ENCODE measurements at places on chromosomes 12 and 14.

GRCh38 chr14:67934087-67934486 lies 114.5 kb downstream of the RAD51B start:
- no peak for DNase-seq

GRCh38 chr12:91677556-91677955 lies 468.1 kb downstream of the BTG1 start:
- peak; percentile 44 for DNase-seq

DNA sequence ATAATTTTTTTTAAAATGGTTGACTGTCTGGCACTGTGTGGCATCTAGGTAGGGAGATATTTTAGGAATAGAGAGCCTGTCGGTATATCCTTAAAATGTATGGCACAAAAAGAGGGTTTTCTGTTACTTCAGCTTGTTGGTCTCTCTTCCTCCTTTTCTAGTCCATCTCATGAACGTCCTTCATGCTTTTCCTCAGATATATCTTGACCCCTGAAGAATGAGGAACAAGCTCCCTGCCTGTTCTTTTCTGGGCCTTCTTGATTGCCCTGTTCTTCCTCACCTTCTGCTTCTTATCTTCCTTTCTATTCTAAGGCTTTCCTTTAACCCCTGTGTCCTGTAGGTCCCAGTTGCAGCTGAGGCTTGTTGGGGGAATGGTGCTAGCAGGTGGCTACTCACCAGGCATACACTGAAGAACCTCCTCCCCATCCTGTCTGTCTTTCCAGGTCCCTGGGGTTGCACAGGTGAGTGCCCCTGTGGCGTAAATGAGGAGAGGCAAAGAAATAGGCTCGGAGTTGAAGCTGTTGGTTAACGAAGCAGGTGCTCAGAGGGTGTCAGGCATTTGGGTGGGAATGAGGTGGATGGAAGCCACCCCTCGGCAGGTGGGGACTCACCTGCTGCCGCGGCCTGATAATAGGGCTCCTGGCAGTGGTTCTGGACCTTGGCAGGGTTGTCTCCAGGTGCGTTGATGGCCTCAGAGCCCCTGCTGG lies 7.2 kb upstream of the C1R start:
- no peak for DNase-seq

DNA sequence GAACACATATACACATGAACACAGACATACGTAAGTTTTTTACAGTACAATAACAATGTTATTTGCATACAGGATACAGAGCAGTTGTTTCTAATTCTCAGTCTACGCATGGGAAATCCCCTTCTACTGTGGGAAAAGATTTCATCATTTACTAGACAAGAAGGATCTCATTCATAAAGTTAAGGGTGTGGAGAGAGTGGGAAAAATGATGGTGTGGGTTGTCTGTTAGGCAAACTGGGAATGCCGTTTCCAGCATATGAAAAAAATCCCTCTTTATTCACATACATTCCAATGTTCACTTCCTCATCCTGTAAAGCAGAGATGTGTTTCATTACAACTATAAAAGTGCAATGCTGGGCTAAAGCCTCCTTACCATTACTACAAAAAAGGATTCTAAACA lies 120.9 kb downstream of the SINHCAF start:
- DNase-seq: no peak

- no peak for DNase-seq
These were observed 510.3 kb upstream of the CCDC196 start for GRCh38 chr14:65975865-65976264.

DNA sequence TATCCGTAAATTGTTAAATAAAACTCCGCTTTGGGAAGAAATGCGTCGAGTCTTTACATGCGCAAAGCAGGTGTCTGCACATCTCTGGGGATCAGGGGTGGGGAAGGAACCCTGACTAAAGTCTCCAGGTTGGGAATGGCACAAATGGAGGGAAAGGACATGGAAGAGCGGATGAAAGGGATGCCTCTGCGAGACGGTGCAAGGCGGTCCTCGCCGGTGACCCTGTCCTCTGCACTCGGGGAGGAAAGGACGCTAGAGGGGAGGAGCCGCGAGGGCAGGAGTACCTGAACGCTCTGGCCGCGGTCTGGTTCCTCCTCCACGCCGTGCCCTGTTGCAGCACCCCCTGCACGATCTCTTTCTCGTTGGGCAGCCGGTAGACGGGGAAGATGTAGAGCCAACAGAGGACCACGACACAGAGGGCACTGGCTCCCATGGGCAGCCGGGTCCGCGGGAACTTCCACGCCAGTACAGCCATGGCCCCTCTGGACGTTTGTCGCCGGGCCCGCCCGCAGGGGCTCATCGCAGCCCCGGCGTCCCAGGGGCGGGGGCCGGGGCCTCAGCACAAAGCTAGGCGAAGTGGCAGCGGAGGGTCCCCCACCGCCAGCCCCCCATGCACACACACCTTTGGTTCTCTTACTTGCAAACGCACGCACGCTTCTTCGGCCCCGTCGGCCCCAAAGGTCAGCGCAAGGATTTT lies 646 bp downstream of the ST8SIA1 start:
- DNase-seq: no peak

DNA sequence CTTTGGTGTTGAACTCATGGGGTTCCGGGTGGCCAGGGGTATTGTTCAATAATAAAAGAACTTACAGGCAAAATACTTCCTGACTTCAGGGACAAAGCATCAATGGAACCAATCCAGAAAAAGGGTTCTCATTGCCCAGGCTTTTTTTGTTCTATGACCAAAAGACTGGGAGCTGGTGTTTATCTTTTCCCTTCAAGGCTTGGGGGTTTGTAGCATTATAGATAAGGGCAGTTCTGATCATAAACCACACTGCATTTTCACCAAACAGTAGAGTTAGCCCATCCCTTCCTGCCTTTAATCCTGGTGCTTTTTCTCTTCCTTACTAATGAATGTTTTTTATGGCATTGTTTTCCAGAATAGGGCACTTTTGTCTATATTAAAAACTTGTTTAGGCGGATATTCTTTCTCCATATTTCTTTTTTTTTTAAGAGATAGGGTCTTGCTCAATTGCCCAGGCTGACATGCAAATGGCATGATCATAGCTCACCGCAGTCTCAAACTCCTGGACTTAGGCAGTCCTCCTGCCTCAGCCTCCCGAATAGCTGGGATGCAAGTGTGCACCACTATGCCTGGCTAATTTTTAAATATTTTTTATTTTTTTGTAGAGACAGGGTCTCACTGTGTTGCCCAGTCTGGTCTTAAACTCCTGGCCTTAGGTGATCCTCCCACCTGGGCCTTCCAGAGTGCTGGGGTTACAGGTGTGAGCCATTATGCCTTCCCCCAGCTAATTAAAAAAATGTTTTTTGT lies 9.7 kb downstream of the FUT8 start:
- no peak for DNase-seq

GRCh38 chr12:82187595-82187994 lies 170.6 kb downstream of the CCDC59 start:
- DNase-seq: no peak

DNA sequence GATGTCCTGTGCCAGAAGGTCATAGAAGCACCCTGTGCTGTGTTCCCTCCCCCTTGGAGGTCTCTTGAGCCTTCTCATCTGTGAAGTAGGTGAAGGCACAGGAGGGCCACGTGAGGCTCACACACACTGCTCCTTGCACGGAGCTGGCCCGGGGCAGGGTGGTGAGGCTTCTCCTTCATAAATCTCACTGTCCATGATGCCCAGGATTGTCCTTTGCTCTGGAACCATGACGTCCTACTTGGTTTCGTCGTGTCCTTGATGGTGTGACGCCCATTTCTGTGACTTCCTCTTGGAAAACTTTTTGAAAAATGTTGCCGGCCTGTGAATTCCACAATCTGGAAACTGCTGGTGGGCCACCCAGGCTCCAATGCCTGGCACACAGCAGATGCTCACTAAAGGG lies 34.4 kb downstream of the SH2B3 start:
- no peak for DNase-seq

DNA sequence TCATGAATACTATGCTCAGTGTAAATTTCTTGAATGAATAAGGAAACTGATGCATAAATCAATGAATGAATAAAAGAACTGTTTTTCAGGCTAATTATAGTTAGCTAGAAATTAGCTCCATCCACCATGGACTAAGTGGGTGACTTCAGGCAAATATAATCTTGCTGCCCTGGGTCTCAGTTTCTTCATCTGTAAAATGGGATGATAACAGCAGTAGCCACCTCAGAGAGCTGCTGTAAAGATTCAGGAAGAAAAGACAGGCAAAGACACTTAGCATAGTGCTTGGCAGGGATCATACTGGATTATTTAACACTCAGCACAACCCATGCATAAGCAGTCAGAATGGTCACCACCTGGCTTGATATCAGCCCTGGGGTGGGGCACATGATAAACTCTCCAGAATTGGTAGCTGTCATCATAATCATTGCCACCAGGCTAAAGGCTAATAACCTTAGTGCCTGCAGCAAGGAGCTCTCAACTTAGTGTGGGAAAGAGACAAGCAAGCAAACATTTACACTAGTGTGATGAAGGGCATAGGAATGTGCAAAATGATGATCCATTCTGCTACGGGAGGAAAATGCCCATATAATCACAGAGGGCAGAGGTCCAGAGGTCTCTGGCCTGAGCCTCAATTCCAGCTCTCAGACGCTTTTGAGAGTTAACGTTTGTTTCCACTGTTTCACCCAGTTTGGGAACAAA lies 234.7 kb upstream of the TBX3 start:
- no peak for DNase-seq

GRCh38 chr12:64779354-64779974 lies 20.3 kb upstream of the GNS start:
- no peak for DNase-seq

GRCh38 chr12:88141425-88141773 lies 489 bp downstream of the CEP290 start:
- no peak for DNase-seq

DNA sequence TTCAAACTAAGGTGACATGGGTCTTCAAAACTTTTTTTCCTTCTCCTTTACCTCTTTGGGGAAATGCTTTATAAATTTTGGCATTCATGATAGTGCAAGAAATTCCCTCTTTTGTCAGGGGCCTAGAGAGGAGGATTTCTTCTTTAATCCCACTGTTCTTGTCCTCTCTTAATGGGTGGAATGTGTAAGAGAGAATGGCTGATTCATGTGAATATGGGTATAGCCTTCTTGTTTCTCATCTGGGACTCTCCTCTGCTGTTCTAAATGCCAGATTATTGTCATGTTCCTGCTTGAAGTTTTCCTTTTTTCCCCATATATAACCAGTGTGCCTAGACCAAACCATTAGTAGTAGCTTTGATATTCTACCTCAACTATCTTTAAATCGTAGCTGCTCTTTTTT lies 46.7 kb downstream of the SLC38A4 start:
- no peak for DNase-seq

DNA sequence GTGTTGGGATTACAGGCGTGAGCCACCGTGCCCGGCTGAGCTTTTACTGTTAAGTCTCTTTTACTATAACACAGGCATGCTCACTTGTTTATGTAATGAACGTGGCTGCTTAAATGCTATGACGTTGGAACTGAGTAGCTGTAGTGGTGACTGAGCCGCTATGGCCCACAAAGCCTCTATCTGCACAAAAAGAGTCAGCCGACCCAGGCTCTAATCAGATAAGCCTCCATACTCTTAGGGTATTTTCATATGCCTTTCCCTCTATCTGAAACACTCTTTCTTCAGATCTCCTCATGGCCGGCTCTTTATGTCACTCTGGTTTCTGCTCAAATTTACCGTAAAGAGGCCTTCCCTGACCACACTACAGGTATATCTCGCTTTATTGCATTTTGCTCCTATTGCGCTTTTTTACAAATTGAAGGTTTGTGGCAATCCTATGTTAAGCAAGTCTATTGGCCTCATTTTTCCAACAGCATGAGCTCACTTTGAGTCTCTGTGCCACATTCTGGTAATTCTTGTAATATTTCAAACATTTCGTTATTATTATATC lies 8.0 kb downstream of the SLC2A14 start:
- DNase-seq: no peak

DNA sequence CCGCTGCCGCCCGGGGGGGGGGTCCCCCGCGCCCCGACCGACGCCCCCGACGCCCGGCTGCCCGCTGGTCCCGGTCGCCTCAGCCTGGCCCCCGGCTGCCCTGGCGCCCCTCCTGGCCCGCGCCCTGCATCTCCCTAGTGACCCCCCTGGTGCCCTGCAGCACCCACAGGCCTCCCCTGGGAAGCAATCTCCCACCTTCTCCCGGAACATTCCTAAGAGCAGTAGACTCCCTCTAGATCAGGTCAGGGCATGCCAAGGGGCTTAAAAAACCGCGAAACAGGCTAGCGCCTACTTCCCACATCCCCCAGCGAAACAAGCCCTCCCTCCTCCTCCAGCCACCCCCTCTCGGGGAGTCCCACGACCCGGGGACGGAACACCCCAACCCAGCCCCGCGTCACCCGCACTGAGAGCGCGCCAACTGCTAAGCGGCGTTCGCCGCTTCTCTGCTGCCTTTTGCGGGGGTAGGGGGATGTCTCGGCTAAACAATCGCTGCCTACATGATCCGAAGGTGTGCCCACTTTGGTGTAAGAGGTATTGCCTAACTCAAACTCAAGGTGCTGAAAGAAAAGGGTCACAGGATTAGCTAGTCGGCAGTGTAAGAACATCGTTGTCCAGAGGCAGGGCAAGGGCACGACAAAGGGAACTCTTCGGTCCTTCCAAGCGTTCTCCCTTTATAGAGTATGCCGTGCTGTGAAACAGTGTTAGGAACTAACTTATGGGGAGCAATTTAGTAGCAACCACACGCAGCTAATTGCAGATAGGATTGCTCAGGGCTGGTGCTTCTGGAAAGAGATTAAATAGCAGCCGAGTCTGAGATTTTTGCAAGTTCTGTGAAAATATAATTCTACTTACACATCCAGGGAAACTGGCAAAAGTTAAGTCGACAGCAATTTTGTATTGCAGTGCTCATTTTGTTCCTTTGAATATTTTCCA lies 619 bp upstream of the NTN4 start:
- DNase-seq: no peak

DNA sequence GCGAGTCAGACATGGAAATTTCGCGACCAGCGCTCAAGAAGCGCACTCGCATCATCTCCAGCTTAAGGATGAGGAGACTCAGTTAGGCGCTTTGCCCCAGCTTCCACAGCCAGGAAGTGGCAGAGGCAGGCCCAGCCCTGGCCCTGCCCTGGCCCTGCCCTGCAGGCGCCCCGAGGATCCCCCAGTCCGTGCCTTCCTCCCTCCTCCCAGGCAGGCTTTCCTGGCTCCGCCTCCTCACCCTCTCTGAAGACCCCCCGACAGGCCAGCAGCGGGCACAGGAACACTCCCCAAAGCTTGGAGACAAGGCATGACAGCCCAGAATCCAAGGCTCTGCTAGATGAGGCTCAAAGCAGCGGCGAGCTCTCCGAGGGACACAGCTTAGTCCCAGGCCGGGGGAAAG lies 25.1 kb downstream of the UBR7 start:
- DNase-seq: no peak
